Karpas-422 (cell line): ENCODE measurements at places on chromosomes 3 and 15. TPM values are rescaled to one million over a fixed set of nuclear protein-coding genes. Genes with fewer than 3 reads are reported as not detected.

DNA sequence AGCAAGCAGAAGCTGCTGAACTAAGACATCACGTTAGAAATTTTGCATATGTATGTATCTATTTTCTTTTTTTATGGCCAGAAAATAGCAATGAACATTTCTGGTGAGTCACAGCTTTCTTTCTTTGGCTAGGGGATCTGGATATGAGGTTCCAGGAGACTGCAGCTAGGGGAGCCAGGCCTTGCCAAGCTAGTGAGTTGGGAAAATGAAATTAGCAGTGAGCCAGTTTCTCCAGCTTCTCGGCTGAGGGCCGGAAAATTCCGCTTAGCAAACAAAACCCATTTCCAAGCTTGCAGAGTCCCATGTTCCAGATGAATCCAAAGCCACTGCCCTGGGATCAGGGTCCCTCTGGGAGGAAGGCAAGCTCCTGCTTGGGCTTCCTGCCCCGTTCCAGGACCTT lies 137.6 kb downstream of the SRGAP3 start:
- no peak for DNase-seq

- DNase-seq, result no peak
Observed at GRCh38 chr3:80978216-80978969, 783.1 kb downstream of the GBE1 start.

GRCh38 chr3:198079771-198080520 lies 119.9 kb downstream of the LMLN start:
- DNase-seq, result no peak

Gene EPHA3
- total RNA-seq, result not detected in 2 replicates

GRCh38 chr3:197598404-197598980 lies 42.7 kb upstream of the BDH1 start:
- no peak for DNase-seq

- DNase-seq, result no peak
Observed at GRCh38 chr3:46271209-46271745, 29.0 kb downstream of the CCR3 start.

DNA sequence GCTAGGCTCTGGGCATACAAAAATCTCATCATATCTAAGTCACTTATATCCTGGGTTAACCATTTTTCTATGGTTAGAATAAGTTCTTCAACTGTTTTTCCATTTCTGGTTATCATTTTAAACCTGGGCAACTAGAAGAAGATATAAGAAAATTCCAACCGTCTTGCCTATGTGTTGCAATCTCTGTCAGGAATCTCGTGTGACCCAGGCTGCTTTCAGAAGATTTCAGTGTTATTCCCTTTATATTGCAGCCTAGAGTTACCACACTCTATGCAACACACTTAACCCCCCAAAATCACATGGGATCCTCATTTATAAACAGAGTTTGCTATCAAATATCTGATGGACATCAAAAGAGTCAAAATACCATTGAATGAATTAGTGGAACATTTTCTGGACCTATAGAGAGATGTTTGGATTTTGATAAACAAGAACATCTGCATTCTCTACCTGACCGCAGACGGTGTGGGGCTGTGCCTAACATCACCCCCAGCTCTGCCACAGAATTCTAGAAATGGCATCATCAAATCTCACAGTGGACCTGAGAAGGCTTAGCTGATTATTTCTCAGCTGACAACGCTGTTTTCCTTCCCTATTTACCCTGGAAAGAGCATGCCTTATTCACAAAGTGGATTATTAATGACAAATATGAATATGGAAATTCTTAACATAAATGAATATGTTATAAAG lies 515.7 kb downstream of the NTRK3 start:
- no peak for DNase-seq

Gene GLT8D1
- 34.7 and 52.0 TPM in 2 replicates for total RNA-seq

Gene CPEB1
- total RNA-seq, result not detected in 2 replicates

- no peak for DNase-seq
Observed at GRCh38 chr3:195209083-195209846, 61.7 kb downstream of the XXYLT1 start.

GRCh38 chr15:88912500-88912921 lies 668 bp downstream of the MFGE8 start:
- no peak for DNase-seq

GRCh38 chr3:111859061-111859973 lies at the start of gene PHLDB2:
PHLDB2 (plus strand) TSS chr3:111859265; CDS start chr3:111884078, 24,813 bp downstream.
- no peak for DNase-seq

- DNase-seq, result no peak
Observed at GRCh38 chr3:54443561-54444161, 321.3 kb downstream of the CACNA2D3 start.

Gene ANKRD34C
- total RNA-seq, result 0.93 TPM in 1 of 2 replicates, not detected in the other

Gene LRRIQ4
- 0.07 and 0.22 TPM in 2 replicates for total RNA-seq

Gene ZDHHC23
- total RNA-seq, result 32.1 and 35.6 TPM in 2 replicates

Gene P2RY13
- 0.40 and 0.97 TPM in 2 replicates for total RNA-seq

DNA sequence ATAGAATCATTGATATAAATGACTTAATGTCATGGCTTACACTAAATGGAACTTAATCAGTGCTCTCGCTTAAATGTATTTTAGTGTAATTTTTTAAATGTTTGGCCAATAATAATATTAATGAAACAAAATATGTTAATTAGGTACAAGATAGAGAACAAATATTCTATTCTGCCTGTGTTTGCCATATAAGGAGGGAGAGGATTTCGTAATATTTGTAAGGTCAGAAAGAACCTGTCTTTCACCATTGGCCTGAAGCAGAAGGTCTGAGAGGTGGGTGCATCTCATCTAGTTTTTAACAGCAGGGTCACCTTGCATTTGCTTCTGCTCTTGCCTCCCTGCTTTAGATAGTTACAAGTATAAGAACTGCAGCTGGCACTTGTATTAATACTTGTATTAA lies 2.5 kb downstream of the GPR87 start:
- no peak for DNase-seq

Gene SLC27A2
- total RNA-seq, result not detected in 2 replicates

DNA sequence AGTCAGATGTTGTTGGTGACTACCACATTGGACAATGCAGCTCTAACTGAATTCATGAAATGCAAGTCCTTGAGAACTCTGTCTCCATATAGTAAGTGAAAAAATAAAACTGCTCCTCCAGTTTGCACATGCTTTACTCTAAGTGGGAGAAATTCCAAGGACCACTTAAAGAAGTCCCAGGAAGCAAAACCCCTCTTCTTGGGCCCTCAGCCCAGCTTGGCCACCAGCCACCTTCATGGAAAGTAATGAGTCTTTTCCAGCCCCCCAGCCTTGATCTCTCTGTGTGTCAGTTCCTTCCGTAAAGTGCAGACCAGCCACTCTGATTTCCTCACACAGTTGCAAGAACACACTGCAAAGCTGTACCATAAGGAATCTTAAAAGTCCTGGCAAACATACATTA lies 34.5 kb downstream of the DAPK2 start:
- DNase-seq, result no peak

GRCh38 chr15:58387130-58387529 lies 44.7 kb upstream of the LIPC start:
- DNase-seq, result no peak

Gene FANCD2OS
- total RNA-seq, result not detected in 2 replicates

GRCh38 chr3:129231331-129232119 lies 17.9 kb upstream of the COPG1 start:
- DNase-seq, result no peak

GRCh38 chr3:63514678-63515077 lies 137.8 kb upstream of the SNTN start:
- no peak for DNase-seq

DNA sequence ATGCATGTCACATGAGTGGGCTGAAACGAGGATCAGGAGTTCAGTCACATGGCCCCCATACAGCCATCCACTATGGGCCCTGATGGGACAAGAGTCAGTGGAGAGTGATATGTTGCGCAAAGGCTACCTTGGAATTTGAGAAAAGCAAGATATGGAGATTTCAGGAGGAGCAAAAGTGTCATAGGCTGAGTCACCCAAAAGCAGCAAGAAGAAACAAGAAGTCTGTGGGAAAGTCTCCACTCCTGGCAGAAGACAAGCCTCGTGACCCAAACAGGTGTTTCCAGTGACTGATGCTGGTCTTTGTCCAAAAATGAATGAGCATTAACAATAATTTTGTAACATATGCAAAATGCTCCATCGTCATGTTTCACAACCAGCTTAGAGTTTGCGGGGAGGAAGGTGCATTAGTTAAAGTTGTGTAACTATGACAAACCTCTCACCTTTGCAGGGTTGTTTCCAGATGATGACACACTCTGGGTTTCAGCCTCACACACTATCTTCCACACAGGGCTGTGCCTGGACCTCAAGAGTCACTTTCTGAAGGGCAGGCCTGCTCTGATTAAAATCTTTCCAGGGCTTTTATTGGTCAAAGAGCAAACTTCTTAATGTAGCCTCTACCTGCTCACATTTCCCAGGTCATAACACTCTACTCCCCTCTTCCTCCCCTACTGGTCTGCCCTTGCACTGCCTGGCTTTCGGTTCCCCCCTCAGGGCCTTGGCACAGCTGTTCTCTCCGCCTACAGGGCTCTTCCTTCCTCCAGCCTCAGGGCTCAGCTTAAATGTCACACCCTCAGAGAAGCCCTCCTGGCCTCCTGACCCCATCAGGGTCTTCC lies 3.9 kb upstream of the DNASE1L3 start:
- peak; percentile 67 for DNase-seq

GRCh38 chr3:177514611-177515499 lies 317.6 kb upstream of the TBL1XR1 start:
- no peak for DNase-seq

Gene SLC6A1
- total RNA-seq, result not detected in 2 replicates

DNA sequence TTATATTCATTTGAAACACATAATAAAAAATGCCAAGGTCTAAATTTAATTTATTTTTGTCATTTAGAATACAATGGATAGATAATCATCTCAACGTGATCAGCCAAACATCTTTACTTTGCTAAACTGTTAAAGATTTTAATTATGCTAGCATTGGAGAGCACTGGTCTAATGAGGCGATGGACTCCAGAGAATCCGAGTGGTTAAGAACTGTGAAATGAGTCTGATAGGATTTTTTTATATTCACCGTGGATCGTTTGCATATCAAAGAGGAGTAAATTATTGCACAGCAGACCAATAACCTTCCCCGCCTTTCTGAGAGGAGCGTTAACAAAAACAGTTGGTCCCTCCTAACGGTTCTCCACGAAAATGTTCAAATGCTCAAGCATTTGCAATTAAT lies 540.8 kb downstream of the FOXP1 start:
- DNase-seq, result no peak

DNA sequence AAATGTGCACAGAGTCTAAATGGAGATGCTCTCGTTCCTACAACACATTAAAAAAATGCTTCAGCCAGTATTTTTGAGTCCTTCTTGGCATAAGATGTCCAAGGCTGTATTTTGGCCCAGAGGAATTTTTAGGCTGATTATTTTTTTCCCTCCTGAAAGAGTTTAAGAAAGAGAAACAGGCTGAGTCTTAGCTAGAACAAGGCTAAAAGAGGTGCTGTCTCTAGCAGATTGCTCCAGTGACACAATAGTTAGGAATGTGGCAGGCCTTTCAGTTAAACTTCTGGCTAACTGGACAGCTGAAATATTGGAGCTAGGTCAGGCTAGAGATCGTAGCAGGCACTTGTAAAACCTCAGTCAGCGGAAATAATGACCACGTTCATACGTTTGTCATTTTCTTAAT lies 271.4 kb upstream of the RARB start:
- no peak for DNase-seq

Gene COL6A6
- total RNA-seq, result not detected in 2 replicates

DNA sequence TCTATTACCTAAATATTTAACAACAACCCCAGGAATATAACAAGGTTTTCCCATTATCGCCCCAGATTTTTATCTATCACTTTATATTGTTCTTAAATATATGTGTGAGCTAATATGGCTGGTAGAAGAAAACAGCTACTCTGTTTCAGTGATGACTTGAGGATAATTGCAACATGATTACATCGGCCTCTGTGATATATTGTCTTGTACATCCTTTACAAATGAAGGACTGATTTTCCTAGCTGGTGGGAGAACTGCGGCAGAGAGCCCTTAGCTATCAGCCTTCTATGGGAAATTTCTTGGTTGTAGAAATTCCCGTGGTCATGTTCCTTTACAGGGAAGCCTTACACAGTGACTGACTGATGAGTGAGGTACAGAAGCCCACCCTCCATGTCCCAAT lies 110.9 kb upstream of the ZNF717 start:
- no peak for DNase-seq

- DNase-seq, result no peak
Observed at GRCh38 chr3:135127946-135128470, 332.9 kb downstream of the EPHB1 start.

Gene MNS1
- total RNA-seq, result 3.5 and 4.6 TPM in 2 replicates
